ENCODE measurements at places on chromosomes 4 and X.
A peak's percentile ranks its signal among the peaks of the same experiment; 100 is the strongest.

DNA sequence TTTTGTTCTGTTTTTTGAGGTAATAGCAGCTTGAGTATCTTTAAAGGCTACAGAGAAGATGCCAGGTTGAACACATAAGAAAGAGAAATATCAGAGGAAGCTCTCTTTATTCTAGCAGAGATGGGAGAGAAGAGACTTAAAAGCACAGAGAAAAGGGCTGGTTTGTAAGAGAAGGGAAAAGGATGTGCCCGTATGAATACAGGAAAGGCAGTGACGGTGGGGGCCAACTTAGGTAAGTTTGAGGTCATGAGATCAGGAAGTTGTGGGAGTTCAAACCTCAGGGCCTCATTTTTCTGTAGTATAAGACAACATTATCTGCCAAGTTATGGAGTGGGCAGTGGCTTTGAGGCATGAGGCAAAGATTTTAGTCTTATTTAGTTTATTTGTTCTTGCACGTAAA lies 121.3 kb upstream of the S100G start:
- no peak for DNase-seq

DNA sequence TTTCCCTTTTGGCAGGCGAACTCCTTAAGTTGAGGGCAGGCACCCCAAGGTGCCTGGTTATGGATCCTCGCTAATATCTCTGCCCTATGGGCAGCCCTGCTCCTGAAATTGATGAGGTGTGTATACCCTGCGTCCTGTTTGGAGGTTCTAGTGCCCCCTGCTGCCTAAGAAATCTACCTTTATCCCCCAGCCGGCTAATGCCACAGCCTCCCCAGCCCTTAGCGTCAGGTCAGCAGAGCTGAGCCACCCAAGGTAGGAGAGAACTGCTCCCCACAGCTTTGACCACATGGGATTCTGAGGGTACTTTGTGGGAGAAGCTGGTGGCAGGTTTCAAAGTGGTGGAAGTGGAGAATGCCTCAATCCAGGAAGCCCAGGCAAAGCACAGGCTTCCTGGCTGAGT lies 50.8 kb downstream of the ANAPC4 start:
- DNase-seq: no peak

- no peak for DNase-seq
Measured at GRCh38 chr4:59848457-59848856, 1351.7 kb upstream of the ADGRL3 start.

DNA sequence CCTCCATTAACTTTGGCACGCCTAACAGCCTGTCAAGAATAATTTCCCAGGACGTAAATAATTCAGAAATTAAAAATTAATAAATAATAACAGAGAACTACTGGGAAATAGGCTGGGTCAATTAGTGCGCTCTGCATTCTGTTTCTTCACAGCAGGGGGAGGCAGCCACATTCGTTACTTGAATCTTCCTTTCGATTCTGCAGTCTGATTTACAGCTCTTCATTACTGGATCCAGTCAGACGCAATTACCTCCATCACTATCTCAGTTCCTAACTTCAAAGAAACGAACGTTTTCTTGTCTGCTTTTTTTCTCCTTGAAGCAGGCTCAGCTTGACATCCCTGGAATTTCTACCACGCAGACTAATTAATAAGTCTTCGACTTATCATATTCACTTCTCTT lies 9.0 kb upstream of the RPL34 start:
- DNase-seq: no peak

GRCh38 chrX:123487236-123487635 lies 245.6 kb downstream of the THOC2 start:
- no peak for DNase-seq

DNA sequence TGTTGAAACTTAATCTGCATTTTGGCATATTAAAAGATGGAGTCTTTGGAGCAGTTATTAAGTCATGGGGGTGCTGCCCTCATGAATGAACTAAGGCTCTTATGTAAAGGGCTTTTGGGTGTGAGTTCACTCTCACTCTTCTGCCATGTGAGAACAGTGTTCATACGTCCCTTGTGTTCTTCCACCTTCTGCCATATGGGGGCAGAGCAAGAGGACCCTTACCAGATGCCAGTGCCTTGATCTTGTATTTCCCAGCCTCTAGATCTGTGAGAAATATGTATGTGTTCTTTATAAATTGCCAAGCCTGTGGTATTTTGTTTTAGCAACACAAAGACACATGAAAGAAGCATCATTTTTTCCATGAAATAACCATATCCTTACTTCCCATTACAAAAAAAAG lies 213.9 kb downstream of the SPOCK3 start:
- DNase-seq: peak; percentile 20

DNA sequence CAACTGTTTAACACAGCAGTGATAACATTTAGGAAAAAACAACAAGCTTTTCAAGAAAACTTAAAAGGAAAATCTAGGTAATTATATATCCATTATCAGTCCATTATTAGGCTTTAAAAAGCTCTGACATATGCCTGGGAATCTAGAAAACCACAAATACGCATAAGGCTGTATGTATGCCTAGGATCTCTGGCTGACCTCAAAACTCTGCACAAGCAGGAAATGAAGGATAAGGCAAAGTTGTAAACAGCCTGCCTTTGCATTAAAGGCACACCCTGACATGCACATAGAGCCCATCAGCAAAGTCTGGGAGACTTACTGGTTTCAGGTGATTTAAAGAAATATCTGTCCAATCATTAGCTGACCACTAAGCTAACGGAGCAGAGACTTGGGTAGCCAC lies 14.0 kb downstream of the TIMP1 start:
- no peak for DNase-seq

DNA sequence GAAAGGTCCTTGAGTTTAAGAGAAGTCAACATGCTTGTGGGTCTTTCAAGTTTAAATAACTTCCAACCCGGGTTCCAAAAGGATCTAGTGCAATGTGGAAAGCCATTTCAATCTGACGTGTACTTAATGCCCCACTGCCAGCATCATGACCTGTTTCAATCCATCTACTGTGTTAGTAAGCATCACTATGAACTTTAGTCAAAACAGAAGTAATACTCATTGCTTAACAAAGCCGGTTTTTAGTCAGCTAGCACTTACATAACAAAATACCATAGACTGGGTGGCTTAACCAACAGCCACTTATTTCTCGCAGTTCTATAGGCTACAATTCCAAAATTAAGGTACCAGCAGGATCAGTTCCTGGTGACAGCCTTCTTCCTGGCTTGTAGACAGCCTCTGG lies 677.5 kb downstream of the DMD start:
- DNase-seq: no peak

DNA sequence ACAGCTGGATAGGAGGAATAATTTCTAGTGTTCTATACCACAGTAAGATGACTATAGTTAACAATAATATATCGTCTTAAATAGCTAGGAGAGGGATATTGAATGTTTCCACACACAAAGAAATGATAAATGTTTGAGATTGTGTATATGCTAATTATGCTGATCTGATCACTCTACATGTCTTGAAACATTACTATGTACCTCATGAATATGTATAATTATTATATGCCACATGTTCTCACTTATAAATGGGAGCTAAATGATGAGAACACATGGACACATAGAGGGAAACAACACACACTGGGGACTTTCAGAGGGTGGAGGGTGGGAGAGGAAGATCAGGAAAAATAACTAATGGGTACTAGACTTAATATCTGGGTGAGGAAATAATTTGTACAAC lies 53.2 kb upstream of the MAGEA4 start:
- DNase-seq: no peak

DNA sequence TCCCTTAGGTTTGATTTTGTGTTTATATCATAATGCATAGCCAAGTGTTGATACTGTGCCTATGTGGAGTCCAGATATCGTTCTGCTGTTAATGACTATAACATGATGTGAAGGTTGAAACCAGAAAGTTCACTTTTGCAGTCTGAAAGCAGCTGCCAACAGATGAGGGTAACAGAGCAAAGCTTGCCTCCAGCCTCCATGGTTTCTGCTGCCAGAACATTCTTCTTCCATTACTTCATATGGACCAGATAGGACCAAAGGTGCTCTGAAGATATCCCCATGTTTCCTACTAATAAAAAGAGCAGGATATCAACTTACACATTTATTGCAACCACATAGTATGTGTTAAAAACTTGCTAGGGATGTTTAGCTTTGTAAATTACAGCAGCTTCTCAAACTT lies 394.1 kb downstream of the SPRY1 start:
- no peak for DNase-seq

DNA sequence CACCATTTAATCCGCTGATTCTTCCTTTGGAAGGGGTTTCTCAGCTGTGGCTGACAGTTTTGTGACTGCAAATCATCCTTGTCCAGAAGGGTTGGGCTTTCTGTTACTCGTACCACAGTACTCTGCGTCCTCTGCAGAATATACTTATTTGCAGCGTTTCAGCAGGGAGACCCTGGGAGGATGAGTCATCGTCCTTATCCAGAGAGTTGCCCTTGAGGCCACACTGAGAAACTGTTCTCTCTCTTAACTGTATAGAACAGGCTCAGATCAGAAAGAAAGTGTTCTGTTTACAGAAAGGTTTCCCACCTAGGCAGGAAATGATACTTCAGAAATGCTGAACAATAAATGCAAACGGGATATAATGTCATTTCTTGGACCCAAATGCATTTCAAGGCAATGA lies 47.8 kb upstream of the DDX53 start:
- DNase-seq: peak; percentile 66

DNA sequence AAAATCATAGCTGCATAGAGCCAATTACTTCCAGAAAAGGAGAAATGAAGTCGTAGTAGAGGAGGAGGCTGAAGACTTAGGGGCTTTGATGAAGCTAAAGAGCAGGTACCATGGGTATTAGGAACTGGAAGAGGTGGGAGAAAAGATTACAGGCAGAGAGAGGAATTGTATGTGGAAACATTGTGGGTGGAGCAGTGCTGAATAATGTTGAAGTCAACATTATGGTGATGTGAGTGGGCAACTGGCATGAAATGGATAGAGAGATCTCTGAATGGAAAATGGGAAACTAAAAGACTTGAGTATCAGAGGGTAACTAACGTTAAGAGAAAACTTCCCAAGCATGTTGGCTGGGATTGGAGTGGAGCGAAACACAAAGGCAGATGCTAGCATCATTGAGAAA lies 92.5 kb downstream of the AREG start:
- DNase-seq: no peak

GRCh38 chrX:23844502-23845138 lies 61.6 kb downstream of the SAT1 start:
- DNase-seq: peak; percentile 72

- peak; percentile 46 for DNase-seq
Measured at GRCh38 chr4:70505151-70505748, 13.1 kb upstream of the AMTN start.

GRCh38 chr4:137393044-137393443 lies 139.2 kb downstream of the PCDH18 start:
- DNase-seq: no peak

GRCh38 chrX:117992192-117992723 lies 124.4 kb downstream of the KLHL13 start:
- DNase-seq: no peak

GRCh38 chr4:77500801-77501200 lies 104.8 kb upstream of the CXCL13 start:
- DNase-seq: no peak

- DNase-seq: peak; percentile 33
Measured at GRCh38 chr4:21134994-21135393, 434.7 kb downstream of the PACRGL start.

DNA sequence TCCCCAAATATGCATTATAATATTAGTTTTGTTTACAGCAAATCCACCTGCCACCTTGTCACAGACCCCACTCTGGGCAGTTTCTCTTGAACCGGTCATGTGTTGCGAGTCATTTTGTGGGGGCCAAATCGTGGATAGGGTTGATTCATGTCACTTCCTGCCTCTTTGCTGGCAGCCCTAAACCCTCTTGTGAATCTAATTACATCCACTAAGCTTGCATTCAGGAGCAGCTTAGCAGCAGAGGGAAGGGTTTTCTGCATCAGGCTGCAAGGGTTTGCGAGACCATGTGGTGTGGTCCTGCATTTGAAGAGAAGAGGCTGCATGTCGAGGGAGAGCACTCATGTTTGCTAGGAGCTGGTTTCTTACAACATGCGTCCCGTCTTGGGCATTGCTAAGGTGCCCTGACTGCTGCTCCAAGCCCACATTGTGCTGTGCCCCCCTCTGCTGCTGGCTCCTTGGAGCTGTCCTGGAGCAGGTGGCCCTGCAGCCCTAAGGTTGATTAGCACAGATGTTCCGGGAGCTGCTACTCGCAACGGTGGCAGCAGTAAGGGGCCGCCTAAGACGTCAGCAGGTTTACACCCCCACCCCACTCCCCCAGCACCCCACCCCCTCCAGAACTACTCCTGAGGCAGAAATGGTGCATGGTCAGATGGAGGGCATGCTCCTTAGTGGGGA lies 88.9 kb upstream of the CLDN34 start:
- no peak for DNase-seq

DNA sequence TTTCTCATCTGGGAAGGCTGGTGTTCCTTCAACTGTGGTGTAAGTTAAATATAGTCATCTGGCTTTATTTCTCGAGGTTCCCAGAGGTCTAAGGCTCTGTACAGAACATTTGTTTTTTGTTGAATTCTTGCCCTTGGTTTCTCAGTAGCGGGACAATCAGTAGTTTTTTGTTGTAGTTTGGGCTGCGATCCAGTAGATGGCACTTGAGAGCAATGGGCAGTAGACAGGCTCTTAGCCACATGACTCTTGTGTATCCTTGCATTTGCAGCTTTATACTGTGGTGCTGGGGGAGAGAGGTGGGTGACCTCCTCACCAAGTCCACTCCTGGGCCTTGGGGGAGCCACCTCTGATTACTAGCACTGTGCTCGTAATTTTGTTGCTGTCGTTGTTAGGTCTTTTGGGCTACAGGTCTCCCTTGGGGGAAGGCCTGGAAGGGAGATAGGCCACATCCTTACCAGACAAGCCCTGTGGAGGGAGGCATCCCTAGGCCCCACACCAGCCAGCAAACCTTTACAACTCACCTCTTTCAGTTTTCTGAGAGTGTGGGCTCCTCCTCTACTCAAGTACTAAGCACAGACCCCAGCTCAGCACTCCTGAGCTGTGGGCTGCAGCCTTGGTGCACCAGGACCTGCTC lies 8.1 kb downstream of the ETDB start:
- peak; percentile 51 for DNase-seq

GRCh38 chr4:177687117-177687516 lies 244.9 kb upstream of the AGA start:
- no peak for DNase-seq

- DNase-seq: no peak
Measured at GRCh38 chr4:172707622-172708021, 461.0 kb upstream of the GALNT7 start.

GRCh38 chr4:94516067-94516466 lies 64.3 kb downstream of the PDLIM5 start:
- no peak for DNase-seq

DNA sequence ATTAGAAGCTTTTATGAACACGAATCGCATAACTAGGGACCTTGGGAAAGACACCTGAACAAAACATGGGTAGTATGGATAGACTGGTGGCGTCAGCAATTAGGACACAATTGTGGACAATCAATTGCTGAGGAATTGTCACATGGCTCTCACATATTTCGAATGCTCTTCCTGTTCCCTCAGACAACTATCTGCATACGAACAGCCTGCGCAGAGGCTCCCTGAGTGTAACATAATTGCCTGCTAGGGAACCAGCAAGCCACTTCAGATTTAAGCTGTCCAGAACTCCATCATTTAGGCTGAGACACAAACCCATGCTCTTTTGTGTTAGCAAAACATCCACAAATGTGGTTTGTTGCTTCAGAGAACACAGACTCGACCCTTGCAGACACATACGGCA lies 160.8 kb downstream of the MGST2 start:
- no peak for DNase-seq

GRCh38 chr4:24862073-24862751 lies 50.6 kb downstream of the CCDC149 start:
- no peak for DNase-seq

Data from NB4 (cell line).